Uterus (tissue), 4 donors: ENCODE measurements at places on chromosomes 16 and 17. TPM values are rescaled to one million over a fixed set of nuclear protein-coding genes. Genes with fewer than 3 reads are reported as not detected.

- H3K27me3 ChIP-seq, result no peaks in the 10 kb centered on the region
- H3K4me1 ChIP-seq, result no peaks in the 10 kb centered on the region
- DNase-seq, result no peak
Measured at GRCh38 chr17:13996276-13996675, 73.0 kb upstream of the COX10 start.

GRCh38 chr16:86914876-86915717 is 336.7 kb downstream of the FOXL1 start:
- no peak overlapping the region for H3K4me3 ChIP-seq
- DNase-seq, result no peak
- H3K4me1 ChIP-seq, result no peaks in the 10 kb centered on the region
- H3K36me3 ChIP-seq, result no peaks in the 10 kb centered on the region
- no peaks in the 10 kb centered on the region for H3K27me3 ChIP-seq

DNA sequence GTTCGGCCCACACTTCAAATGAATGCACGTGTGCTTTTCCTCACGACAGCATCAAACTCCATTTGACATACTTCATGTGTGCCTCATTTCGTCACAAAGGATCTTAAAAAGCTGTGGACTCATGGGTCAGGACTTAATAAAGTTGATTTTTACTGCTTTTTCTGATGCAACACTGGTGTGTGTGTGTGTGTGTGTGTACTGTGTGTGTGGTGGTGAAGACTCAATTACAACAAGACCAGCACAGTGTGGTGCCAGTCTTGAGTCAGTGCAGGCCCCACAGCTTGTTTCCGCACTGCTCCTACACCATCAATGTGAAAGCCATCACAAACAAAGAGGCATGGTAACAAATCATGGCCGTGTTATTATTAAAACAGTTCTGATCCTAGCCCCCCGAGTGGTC is 17.7 kb downstream of the CDIP1 start:
- H3K4me1 ChIP-seq, result no peaks in the 10 kb centered on the region
- no peaks in the 10 kb centered on the region for H3K36me3 ChIP-seq
- no peak for DNase-seq

DNA sequence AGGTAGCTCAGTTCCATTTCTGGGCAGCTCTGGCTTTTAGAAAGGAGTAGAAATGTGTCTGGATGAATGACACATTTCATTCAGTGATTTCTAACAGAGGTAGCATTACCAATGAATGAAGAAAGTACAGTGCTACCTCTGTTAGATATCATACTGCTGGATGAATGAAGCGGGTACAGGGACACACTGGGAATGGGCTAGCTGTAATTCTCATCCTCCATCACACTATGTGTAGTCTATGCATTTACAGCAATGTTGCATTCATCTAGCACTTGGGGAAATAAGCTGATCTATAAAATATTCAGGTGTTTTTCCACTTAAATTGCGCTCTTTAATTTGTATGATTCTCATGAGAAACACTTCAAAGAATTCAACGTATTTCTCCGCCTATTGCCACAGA is 158.3 kb upstream of the IRX5 start:
- no peak overlapping the region for H3K4me3 ChIP-seq
- no peaks in the 10 kb centered on the region for H3K4me1 ChIP-seq
- H3K36me3 ChIP-seq, result no peaks in the 10 kb centered on the region
- no peaks in the 10 kb centered on the region for H3K27me3 ChIP-seq
- no peak for DNase-seq

ZMYND15 gene
- total RNA-seq, result 0.58 TPM
